ENCODE measurements at places on chromosomes 1 and 21. TPM values are rescaled to one million over a fixed set of nuclear protein-coding genes. Genes with fewer than 3 reads are reported as not detected.

Gene NBPF4
- not detected for total RNA-seq

Gene RGS4
- total RNA-seq: 0.13 TPM

Gene BEST4
- not detected for total RNA-seq

Gene RASSF5
- total RNA-seq: 1.9 TPM

Gene NBPF8
- 1.7 TPM for total RNA-seq

Gene LCE1E
- total RNA-seq: not detected

Gene TMPRSS15
- not detected for total RNA-seq

Gene PLA2G2D
- not detected for total RNA-seq

Gene OR2T35
- total RNA-seq: not detected

Gene MAP3K7CL
- 15.3 TPM for total RNA-seq

Gene HES3
- not detected for total RNA-seq

Gene TSACC
- 0.87 TPM for total RNA-seq

Gene ANGPTL1
- 43.6 TPM for total RNA-seq

Gene SHISAL2A
- total RNA-seq: 0.19 TPM

Gene CELA2A
- total RNA-seq: 2.1 TPM

Gene ALX3
- not detected for total RNA-seq

Gene CRP
- total RNA-seq: not detected

Gene GABRD
- not detected for total RNA-seq

Gene S100A16
- total RNA-seq: 29.5 TPM

Gene CHAF1B
- 10.5 TPM for total RNA-seq

Gene B3GALT5
- total RNA-seq: 0.06 TPM

Gene MPZL1
- 18.9 TPM for total RNA-seq

Gene DDX59
- total RNA-seq: 18.1 TPM

Gene ZNF697
- 3.9 TPM for total RNA-seq

Gene AQP10
- not detected for total RNA-seq

Gene MYOM3
- 130 TPM for total RNA-seq

Gene CFHR2
- not detected for total RNA-seq

Gene RIPK4
- total RNA-seq: not detected

Gene ITLN2
- not detected for total RNA-seq

Gene TSPAN2
- total RNA-seq: 2.3 TPM

Gene EDARADD
- total RNA-seq: 0.25 TPM

Gene TNFRSF4
- 3.9 TPM for total RNA-seq

Gene MNDA
- total RNA-seq: 1.8 TPM

Gene ARMH1
- total RNA-seq: 0.64 TPM

Gene PGBD5
- 9.8 TPM for total RNA-seq

Gene FGR
- 1.3 TPM for total RNA-seq

Gene TSPEAR
- total RNA-seq: not detected

Gene PRDM16
- 0.20 TPM for total RNA-seq

Gene PLA2G2C
- total RNA-seq: not detected

Gene UBL4B
- not detected for total RNA-seq

Gene RCC2
- 13.5 TPM for total RNA-seq

Gene CCDC27
- total RNA-seq: not detected

Gene LMX1A
- not detected for total RNA-seq

Gene ZNF695
- not detected for total RNA-seq

Gene S100A7
- 0.60 TPM for total RNA-seq

Gene BLACAT1
- not detected for total RNA-seq

Gene GNAT2
- not detected for total RNA-seq

Gene XCL2
- not detected for total RNA-seq

Gene PIGV
- total RNA-seq: 7.4 TPM

Gene MROH7
- 1.9 TPM for total RNA-seq

Gene SLAMF7
- total RNA-seq: 0.08 TPM

Gene ZNF436
- 7.7 TPM for total RNA-seq

Data from psoas muscle (tissue), 8 donors.